ENCODE measurements at places on chromosomes 2 and 18.

DNA sequence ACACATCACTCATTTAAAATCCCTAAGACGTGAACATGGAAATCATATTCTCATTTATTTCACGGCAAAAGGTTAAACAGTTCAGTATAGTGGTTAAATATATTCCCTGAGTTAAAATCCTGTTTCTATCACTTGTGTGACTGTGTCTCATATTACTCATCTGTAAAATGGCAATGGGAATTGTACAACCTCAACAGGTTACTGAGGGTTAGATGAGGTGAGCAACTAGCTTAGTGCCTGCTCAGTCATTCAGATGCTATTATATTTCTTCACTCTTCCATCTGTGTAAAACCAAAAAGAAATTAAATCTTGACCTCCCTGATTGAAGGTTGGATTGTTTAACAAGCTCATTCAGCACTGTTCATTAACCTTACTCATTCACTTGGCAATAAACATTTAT is 212.4 kb upstream of the STK17B start:
- no peak for DNase-seq

GRCh38 chr18:58727776-58728500 is 56.7 kb downstream of the MALT1 start:
- no peak for DNase-seq

GRCh38 chr2:48195169-48195568 is 288.9 kb upstream of the FBXO11 start:
- DNase-seq: no peak

GRCh38 chr2:218406949-218407618 is 7.4 kb downstream of the CTDSP1 start:
- DNase-seq: peak; percentile 62

DNA sequence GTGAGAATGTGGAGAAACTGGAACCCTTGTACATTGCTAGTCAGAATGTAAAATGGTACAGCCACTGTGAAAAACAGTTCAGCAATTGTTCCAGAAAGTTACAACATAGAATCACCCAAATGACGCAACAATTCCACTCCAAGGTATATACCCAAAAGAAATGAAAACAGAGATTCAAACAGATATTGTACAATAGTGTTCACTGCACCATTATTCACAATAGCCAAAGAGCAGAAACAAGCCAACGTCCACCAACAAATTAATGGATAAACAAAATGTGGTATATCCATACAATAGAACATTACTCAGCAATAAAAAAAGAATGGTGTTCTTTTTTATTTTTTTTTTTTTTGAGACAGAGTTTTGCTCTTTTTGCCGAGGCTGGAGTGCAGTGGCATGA is 10.9 kb downstream of the CLASP1 start:
- DNase-seq: no peak

DNA sequence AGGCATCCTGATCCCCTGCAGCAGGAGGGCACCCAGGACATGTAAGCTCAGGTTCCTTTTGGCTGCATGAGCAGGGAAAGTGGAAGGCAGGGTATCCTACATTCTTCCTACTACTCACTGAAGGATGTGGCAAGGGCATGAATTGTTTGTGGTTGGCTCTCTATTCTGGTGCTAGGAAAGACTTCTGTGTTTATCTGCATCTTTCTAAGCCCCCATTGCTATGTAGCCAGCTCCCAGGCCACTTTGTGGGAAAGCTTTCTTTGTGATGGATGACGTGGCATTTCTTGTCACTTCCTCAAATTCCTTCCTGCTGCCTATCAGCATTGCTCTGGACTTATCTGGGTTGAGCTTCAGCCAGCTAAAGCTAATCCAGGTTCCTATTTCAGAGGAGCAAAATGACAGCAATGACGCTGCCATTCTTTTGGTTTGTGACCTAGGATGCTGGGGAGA is 46.2 kb downstream of the MEIS1 start:
- peak; percentile 93 for DNase-seq

- no peak for DNase-seq
Measured at GRCh38 chr2:232014681-232015080, 53.2 kb downstream of the DIS3L2 start.

- no peak for DNase-seq
Measured at GRCh38 chr2:28394331-28394877, 1.7 kb downstream of the FOSL2 start.

DNA sequence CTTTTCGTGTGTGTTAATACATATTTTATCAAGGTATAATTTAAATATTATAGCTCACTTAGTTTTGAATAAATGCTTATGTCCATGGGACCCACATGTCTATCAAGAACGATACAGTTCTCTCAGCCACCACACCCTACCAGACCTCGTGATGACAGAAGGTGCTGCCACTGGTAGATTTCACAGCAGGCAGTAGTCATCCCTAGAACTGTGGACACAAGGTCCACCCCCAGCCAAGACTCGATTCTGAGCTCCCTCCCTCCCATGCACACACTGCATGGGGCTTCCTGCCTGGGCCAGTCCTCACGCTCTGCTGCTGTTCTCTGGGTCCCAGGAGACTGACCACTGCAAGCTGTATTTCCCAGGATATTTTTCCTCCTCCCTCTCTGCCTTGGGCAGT is 26.5 kb upstream of the CREB1 start:
- DNase-seq: no peak

GRCh38 chr2:108889907-108890306 is 99.1 kb downstream of the EDAR start:
- DNase-seq: no peak

DNA sequence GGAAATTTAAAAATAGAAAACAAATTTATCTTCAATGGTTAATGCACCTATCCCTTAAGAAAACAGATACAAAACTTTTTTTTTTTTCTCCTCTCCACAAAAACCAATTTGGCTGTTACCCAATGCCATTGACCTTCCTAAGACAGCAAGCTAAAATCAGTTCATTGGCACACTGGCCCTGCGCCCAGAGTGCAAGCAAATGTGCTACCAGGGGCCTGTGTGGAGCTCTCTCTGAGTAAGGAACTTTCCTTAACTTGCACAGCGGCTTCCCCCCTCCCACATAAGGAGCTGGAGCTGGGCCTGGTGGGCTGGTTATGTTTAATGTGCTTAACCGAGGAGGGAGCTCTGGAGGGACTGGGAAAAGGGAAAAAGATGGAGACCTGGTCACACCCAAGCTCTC is 17.6 kb upstream of the POU3F3 start:
- DNase-seq: no peak

DNA sequence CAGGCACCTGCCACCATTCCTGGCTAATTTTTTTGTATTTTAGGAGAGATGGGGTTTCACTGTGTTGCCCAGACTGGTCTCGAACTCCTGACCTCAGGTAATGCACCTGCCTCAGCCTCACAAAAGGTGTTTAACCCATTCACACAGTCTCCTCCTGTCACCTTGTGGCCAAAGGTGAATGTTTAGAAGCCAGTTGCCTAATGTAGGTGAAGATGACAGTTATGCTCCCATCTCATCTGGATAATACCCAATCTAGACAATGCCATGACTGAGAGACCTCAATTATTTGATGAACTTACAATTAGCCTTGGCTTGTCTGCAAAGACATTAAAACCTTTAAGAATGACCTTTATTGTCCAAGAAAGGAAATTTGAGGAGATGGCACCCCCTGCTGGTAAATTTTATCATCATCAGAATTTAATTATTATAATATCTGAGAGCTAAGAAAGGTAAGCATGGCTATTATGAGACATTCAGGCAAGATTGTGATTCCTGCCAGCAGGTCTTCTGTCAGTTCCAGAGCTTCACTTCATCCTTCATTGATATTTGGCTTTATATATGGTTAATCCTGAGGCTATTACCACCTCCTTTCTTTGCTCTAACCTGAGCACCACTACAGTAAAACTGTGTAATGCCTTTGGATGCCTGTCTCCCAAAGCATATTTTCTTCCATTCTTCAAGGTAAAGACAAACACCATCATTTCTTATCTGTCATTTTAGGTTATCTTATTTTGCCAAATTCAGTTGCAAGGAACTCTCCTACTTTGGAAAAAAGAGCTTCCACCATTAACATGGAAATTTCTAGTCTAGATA is 117.6 kb downstream of the FAM124B start:
- no peak for DNase-seq

- no peak for DNase-seq
Measured at GRCh38 chr2:42105330-42106256, 57.8 kb downstream of the PKDCC start.

- no peak for DNase-seq
Measured at GRCh38 chr18:22265838-22266237, 96.4 kb downstream of the GATA6 start.

- no peak for DNase-seq
Measured at GRCh38 chr18:11751341-11752115, 62.5 kb downstream of the GNAL start.

DNA sequence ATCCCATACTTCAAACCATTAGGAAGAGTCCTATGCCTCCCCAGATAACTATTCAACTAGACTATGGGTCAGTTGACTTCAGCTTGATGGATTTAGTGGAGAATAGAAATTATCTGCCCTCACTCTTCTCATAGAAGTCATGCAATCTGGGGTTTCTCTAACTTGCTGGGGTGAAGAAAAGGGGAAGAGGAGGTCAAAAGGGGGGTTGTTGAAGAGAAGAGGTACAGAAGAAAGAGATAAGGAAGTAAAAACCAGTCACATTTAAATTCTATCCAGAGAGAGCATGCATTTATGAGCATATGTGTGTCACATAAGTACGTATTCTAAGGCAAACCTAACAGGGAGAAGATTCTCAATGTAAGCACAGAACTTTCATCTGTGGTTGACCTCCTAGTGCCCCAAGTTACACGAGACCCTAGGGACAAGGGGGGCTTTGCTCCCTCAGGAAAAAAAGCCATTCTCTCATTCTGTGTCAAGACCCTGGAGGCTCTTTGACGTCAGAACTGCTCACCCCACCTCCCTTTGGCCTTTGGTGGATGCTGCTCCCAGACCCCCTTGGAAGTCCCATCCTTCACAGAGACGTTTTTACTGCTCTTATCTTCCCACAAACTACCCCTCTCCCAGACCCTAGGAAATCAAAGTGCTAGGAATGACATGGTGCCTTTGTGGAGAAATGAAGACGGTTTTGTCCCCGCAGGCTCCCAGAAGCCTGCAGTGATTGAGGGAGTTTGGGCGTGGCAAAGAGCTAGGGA is 236.8 kb upstream of the TNP1 start:
- no peak for DNase-seq

GRCh38 chr2:2333076-2333475 is 2.0 kb upstream of the MYT1L start:
- no peak for DNase-seq

DNA sequence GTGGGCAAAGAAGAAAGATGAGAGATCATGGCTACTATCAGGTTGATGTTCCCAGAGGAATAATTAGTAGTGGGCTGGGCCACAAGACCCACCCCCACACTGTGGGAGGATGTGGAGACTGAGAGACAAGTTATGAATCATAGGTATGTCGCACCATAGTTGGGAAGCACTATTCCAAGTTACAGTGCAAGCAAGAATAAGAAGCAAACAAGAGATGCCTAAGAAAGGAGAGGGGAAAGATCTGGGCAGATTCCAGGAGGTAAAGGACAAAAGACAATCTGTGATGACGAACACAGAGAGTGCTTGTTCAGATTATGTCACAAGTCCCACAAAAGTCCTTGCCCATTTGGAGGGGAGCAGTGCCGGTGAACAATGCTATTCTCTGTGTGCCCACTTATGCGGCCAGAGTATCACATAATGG is 56.6 kb downstream of the FAM228A start:
- DNase-seq: no peak

GRCh38 chr2:106044859-106045258 is 149.2 kb downstream of the UXS1 start:
- no peak for DNase-seq

- DNase-seq: no peak
Measured at GRCh38 chr2:217941886-217942728, 60.7 kb downstream of the TNS1 start.

GRCh38 chr2:7771781-7772180 is 854.6 kb downstream of the RNF144A start:
- no peak for DNase-seq

DNA sequence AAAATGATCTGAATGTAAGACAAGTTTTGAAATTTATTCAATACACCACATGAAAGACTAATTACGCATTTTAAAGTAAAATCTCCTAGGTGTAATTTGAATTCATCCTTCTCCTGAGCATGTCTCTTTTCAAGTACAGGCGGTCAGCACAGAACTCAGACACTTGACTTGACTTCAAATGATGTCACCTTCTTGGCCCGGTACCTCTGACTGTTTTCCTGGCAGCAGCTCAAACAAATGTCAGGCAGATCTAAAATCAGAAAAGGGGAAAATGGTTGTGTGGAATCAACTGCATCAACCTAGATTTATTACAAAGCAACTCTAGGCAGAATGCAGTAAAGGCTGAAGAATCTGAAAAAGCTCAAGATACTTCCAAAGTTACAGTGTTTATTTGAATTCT is 11.4 kb upstream of the PROKR1 start:
- no peak for DNase-seq

- DNase-seq: no peak
Measured at GRCh38 chr18:40235836-40236235, 1719.2 kb upstream of the PIK3C3 start.

GRCh38 chr18:44961288-44961995 is 280.8 kb downstream of the SETBP1 start:
- no peak for DNase-seq

GRCh38 chr2:67054728-67055127 is 342.4 kb upstream of the ETAA1 start:
- no peak for DNase-seq

DNA sequence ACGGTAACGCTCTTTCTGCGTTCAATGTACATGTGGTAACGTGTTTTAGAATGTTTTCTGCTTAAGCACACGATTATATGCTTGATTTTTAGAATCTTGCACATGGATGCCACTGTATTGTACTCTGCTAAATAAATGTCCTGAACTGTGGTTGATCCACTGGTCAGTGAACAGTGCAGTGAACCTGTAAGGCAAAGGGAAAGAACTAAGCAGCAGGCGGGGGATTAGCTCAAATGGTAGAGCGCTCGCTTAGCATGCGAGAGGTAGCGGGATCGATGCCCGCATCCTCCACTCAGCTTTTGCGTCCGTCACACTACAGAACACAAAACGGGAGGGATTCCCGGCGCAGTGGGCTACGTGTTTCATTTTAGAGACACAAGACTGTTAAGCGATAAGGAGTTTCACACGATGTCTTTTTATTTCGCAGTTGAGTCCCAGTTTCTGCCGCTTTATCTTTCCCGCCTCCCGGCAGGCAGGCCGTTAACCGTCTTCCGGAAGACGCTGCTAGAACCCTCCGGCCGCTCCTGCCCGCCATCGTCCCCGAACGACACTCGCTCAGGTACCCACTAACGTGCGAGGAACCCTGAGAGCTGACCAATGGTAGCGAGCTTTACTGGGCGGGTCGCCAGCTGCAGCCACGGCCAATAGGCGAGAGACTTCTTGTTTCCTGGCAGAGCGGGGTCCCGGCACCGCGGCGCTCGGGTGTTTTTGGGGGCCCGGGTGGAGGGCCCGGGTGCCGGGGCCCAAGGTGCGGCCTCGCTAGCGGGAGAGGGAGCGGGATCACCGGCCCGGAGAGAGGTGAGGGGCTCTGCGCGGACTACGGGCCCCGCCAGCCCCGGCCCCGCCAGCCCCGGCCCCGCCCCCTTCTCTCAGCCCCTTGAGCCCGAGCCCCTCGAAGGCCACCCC is at the start of gene AGBL5:
Gene AGBL5 (plus strand): TSS at position 673 of the 906 bp plus-strand sequence. CDS start 1,291 bp downstream, outside the sequence.
- DNase-seq: peak; percentile 91

GRCh38 chr18:69401226-69401971 is 711 bp downstream of the DOK6 start:
- DNase-seq: no peak
